Caki2 (cell line): ENCODE measurements at places on chromosomes 5 and 9. TPM values are rescaled to one million over a fixed set of nuclear protein-coding genes. Genes with fewer than 3 reads are reported as not detected.

DNA sequence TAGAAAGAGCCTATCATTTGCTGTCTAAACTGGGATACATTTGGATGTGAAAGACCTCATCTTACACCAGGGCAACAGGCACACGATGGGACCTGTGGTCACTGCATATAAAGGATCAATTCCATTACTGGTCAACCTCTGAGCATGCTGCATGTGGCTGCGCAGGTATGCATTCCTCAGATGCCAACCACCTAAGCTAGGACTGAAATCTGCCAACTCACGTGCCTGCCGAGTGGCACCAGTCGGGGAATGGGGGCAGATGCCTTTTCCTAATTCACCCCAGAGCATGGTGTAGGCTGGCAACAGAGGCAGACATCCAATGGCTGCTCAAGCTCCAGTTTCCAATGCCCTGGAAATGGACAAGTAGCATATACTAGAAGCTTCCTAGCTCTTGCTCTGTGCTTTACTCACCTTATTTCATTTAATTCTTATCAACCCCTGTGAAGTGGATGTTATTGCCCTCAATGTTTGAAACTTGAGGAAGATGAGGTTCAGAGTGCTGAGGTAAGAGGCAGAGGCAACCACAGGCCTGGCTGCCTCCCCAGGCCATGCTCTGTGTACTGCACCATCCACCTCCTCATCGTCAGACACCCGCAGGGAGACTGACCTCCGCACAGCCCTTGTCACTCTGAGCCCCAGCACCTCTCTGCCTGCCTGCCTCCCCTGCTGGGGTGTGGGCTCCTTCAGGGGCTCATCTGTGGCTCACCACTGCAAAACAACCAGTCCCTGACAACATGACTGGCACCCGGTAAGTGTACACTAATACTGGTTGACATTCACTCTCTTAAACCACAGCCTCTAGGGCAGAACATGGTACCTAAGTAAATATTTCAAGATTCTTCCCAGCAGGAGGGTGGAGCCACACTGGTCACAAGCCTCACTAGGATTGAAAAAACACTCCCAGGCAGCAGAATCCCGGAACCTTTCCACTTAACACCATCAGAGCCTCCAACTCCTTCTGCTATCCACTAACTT lies 228.5 kb downstream of the CRB2 start:
- no peak for DNase-seq

The FCHO2 gene
- 3.1 and 6.9 TPM in 2 replicates for total RNA-seq

- no peak for DNase-seq
These were observed 108.6 kb downstream of the PHF2 start for GRCh38 chr9:93684806-93685543.

GRCh38 chr9:135330685-135331590 lies 148.6 kb upstream of the PPP1R26 start:
- no peak for DNase-seq

- DNase-seq = no peak
These were observed 147.5 kb downstream of the PAM start for GRCh38 chr5:102902647-102903046.

DNA sequence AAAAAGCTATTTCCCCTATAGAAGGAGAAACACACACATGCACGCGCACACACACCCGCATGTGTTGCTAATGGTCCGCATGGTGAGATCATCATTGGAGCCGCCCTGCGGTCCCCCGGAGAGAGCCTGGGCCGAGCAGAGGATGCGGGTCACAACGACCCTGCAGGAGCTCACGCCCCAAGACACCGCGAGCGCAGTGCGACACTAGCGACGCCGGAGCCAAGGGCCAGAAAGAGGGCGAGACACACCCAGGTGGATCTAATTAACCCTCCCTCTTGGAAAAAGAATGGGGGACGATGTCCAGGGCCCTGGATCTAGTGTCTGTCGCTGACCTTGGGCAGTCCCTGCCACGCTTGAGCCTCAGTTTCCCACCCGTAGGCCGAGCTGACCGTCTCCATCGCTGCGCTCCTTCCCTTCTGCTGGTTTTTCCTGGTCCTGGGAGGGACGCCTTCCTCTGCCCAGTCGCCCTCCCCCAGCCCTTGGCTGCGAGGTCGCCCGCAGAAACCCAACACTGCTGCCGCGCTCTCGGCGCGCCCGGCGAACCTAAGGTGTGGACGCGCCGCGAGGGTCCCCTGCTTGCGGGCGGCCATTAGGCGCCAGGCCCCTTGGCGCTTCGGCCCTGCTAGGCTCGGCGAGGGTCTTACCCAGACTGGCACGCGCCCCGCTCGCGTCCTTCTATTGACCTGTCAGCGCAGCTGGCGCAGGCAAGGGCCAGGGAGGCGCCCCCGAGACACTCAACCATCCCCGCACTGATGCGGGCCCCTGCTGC lies 47.5 kb upstream of the RNF20 start:
- peak; percentile 61 for DNase-seq

The PNPLA7 gene
- total RNA-seq = 0.09 and 0.98 TPM in 2 replicates

The PAEP gene
- total RNA-seq = not detected in 2 replicates

The KDM4C gene
- total RNA-seq = 2.4 and 9.2 TPM in 2 replicates

DNA sequence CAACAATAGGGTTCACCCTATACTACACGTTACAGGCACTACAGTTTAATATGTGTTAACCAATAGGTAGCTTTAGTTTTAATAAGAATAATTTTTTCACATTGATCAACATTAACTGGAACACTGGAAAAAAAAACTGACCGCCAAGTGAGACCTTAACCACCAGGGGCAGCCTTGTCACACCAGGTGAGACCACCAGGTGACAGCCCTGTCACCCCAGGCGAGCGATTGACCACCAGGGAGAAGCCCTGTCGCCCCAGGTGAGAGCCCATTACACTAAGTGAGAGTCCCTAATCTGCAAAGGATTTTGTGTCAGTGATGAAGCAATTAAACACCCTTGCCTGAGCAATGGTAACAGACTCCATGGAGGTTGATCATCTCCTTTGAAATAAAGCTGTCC lies 75.4 kb upstream of the SYK start:
- DNase-seq = no peak

DNA sequence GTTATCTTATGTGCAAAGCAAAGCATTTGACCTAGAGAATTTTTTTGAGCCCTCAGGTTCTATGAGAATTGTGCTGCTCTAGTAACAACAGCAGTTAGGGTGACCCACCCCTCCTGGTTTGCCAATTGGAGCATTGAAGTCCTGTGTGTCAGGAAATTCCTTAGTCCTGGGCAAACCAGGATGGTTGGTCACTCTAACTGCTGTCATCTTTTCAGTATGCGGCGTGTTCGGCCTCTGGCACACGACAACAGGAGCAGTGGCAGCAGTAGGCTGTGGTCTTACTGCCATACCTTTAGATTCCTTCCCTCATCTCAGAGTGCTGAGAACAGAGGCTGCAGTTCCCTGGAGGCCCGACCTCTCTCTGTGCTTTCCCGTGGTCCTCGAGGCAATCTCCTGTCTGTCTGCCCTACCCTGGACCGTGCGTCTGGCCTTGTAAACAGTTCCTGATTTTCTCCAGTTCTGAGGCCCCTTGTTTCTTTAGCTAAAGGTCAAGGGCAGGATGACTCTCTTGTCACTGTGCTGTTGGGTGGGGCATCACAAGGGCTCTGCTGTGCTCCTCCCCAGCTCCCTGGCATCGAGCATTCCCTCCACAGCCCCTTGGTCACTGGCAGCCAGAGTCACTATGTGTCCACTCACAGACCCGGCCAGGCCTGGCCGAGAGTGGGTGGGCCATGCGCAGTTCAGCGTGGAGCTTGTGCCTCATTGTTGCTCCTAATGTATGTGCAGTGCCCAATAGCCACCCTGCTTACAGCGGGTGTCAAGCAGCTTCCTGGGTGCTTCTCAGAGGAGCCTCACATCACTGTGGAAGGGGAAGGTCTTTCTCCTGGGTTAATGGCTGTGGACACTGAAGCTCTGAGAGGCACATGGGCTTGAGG lies 18.5 kb upstream of the COL15A1 start:
- DNase-seq = no peak

The LCN12 gene
- not detected in 2 replicates for total RNA-seq

DNA sequence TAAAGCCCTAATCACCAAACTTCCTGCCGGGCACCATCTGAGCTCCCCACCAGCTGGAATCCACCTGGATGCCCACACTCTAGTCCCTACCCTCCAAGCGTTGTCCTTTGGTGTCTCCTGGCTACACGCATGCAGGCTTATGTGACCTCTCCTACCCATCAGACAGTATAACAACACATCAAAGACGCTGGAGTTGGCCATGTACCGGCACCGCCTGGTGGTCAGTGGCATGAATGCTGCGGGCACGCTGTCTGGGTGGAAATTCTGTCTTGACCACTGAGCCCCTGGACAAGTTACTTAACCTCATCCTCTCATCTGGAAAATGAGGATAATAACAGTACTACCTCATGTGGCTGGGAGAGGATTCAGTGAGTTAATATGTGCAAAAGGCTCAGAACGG lies 23.4 kb upstream of the CORO2A start:
- peak; percentile 33 for DNase-seq

The NME5 gene
- not detected in 2 replicates for total RNA-seq

DNA sequence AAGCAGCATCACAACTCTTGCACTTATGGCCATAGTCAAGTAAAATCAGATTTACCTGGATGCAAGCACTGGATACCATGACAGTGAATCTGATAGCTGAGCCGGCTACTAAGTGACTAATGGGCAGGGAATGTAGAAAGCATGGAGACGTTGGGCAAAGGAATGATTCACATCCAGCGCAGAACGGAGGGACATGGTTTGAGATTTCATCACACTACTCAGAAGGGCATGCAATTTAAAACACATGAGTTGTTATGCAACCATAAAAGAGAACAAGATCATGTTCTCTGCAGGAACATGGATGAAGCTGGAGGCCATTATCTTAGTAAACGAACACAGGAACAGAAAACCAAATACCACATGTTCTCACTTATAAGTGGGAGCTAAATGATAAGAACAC lies 169.1 kb upstream of the PIK3R1 start:
- DNase-seq = peak; percentile 71

GRCh38 chr9:2785060-2785950 lies 58.6 kb downstream of the PUM3 start:
- DNase-seq = no peak

DNA sequence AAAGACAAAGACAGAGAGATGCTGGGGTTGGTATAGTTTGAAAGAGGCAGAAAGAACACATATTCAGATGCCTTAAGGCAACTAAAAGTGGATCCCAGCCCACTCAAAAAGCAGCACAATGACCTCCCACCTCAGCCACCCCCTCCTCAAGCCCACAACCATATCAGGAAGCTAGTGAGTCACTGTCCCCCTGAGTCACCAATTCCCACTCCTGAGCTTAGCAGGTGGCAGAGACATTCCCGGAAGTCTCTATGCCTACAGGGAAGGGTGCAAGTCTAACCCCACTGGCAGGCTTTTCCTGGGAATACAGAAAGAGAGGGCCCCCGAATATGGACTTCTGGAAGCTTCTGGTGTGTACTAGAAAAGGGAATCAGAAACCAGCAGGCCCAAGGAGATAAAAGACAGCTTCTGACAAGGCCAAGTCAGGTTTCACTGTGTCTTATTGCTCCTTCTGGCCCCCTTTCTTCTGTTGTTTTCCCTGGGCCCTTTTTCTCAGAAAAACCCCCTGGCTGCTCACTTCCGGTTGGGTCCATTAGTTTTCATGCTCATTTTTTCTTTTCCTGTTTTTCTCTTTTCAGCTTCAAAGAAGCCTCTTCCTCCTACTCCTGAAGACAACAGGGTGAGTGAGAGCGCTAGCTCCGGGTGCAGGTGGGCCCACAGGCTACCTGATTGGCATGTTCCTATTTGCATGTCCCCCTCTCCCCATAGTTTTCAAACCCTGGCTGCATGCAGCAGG lies 36.8 kb downstream of the ITK start:
- DNase-seq = no peak

The IL17B gene
- total RNA-seq = not detected in 2 replicates

GRCh38 chr9:77829420-77829819 lies 181.3 kb upstream of the GNA14 start:
- no peak for DNase-seq

GRCh38 chr5:44542470-44542869 lies 153.2 kb upstream of the FGF10 start:
- DNase-seq = no peak

- DNase-seq = no peak
These were observed 1.2 kb upstream of the SLC25A51 start for GRCh38 chr9:37905131-37905505.

DNA sequence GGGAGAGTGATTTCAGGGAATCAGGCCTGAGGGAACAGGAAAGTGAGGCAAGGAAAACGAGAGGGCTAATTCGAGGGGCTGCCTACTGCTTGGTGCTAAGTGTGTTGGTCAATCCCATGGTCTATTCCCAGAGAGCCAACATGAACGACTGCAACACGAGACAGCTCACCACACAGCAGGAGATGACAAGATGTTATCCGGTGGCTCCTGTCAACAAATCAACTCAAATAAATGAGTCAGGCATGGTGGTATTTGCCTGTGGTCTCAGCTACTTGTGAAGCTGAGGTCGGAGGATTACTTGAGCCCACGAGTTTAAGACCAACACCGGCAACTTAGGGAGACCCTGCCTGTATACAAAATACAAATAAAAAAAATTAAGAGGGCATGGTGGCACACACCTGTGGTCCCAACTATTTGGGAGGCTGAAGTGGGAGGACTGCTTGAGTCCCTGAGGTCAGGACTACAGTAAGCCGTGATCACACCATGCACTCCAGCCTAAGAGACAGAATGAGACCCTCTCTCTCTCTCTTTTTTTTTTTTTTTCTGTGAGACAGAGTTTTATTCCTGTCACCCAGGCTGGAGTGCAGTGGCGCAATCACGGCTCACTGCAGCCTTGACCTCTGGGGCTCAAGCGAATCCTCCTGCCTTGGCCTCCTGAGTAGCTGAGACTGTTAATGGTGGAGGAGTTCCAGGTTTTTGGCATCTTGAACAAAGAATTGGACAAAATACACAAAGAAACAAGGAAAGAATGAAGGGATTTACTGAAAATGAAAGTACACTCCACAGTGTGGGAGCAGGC lies 9.0 kb upstream of the FAF2 start:
- no peak for DNase-seq

The NAA35 gene
- 5.9 and 6.8 TPM in 2 replicates for total RNA-seq

The AJM1 gene
- total RNA-seq = 1.3 and 1.7 TPM in 2 replicates

DNA sequence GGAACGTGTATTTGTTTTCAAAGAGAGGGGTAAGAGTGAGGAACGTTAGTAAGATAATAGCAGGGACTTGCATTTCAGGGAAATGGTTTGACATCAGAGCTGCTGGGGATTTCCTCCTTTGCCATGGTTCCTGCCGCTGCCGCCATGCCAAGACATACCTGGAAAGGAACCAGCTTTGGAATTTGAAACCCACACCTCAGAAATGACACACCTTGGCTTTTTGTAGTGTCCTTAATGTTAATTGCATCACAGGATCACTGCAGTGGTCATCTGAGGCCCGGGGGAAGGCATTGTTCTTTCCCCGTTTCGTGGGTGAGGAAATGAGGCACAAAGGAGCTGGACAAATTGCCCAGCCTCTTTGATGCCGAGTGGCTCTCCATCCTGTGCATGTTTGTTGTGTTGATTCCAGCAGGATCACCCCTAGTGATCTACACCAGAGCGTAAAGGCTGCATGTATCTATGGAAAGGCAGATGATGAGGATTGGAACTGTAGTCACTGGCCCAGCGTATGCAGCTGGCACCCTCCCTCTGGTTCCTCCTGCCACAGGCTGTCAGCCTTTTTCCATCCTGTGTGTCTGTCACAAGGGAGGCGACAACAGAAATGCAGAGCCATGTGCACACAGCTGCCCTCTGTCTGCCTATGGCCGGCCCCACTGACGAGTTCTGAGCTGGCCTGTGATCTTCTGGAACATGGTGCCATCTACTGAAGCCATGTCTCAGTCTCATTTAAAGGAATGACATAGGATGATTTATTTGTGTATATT lies 37.8 kb downstream of the SLC46A2 start:
- no peak for DNase-seq

The NXNL2 gene
- 6.9 and 7.8 TPM in 2 replicates for total RNA-seq
